ENCODE measurements at places on chromosomes 4 and X.

- no peak for DNase-seq
Observed at GRCh38 chrX:8748855-8749254, 16.9 kb upstream of the ANOS1 start.

DNA sequence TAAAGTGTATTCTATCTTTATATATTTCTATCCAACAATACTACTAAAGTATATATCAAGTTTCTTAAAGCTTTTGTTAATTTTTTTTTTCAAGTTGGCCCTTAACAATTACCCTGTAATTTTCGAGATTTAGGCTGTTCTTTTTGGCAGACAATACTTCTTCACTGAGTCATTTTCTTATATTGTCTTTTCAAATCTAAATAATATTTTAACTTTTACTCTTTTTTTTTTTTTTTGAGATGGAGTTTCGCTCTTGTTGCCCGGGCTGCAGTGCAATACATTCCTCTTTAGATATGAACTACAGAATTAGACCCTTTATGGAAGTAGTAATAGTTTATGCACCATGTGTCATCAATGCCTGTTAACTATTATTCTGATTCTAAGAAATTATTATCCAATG lies 120.7 kb downstream of the GLRA3 start:
- no peak for DNase-seq

- DNase-seq: no peak
Observed at GRCh38 chrX:10111364-10112148, 45.2 kb upstream of the CLCN4 start.

GRCh38 chrX:150293311-150294013 lies 69.7 kb upstream of the MAMLD1 start:
- DNase-seq: no peak

DNA sequence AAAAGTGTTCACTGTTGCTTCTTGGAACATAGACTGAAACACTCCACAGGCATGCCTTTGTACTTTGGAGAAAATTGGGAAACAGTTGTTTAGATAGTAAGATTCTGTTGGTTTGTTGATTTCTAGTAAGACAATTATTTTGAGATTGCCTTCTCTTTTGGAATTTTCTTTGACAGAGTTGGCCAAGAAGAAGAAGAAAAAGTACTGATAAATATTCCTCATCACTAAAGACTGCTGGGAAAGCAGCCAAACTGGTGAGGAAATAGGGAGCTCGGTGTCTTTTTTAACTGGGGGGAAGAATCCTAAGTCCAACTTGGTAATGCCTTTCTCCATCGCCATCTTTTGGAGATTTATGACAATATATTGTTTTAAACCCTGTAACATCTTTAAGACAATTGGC lies 370.7 kb downstream of the GPAT3 start:
- no peak for DNase-seq

- DNase-seq: no peak
Observed at GRCh38 chrX:47574547-47575301, 7.5 kb upstream of the TIMP1 start.

GRCh38 chr4:2395038-2395437 lies 23.4 kb downstream of the ZFYVE28 start:
- no peak for DNase-seq

- DNase-seq: no peak
Observed at GRCh38 chr4:111633663-111634266, 511.5 kb upstream of the FAM241A start.

DNA sequence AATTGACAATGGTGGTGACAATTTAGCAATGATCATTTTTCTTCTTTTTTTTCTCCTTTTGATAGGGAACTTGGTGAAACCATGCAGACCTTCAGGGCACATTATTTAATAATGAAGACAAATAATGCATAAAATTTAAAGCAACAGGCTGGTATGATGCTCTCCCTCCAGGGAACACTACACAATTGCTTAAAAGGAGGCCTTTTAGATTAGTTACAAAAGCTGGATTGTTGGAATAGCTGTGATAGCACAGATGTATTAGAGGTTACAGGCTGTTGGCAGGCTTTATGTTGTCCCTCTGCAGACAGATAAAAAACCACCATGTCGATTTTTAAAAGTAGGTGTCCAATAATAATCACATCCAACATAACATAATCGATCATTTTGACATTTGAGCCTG lies 307.0 kb downstream of the ADGRL3 start:
- no peak for DNase-seq

- no peak for DNase-seq
Observed at GRCh38 chr4:153531976-153532626, 65.9 kb downstream of the TMEM131L start.

GRCh38 chrX:77668391-77669237 lies 117.4 kb downstream of the ATRX start:
- DNase-seq: no peak

- no peak for DNase-seq
Observed at GRCh38 chr4:101678180-101678579, 112.3 kb upstream of the BANK1 start.

DNA sequence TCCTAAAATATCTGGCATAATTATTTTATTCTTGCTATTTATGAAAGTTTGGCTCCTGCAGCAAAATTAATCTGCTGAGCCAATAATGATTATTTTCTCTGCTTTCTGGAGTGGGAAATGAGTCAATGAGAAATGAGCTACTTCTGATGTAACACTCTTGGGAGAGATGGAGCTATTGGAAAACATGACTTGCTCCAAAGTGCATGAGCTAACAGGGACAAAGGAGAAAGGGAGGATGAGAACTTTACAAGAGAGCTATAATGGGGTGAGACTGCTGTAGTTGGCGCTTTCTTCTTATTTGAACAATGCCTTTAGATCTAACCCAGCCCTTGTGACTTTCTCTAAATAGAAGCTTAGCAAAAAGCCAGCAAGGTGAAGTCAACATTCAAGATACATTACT lies 615.1 kb downstream of the ANKRD50 start:
- no peak for DNase-seq

GRCh38 chrX:25869761-25870160 lies 268.4 kb upstream of the MAGEB18 start:
- DNase-seq: no peak

GRCh38 chr4:54784161-54784671 lies 126.5 kb downstream of the KIT start:
- DNase-seq: no peak

DNA sequence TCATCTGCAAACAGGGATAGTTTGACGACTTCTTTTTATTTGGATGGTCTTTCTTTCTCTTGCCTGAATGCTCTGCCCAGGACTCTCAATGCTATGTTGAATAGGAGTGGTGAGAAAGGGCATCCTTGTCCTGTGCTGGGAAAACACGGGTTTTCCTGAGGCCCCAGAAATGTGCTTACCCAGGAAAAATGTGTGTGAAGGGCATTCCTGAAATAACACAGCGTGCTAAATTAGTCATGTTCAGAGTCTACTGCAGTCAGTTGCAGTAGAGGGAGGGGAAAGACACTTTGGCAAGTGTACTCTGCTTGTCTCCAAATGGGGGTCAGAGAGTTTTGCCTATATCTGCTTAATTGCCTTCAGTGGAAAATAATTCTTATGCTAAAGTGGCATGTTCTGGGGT lies 153.9 kb downstream of the CCNG2 start:
- DNase-seq: no peak

DNA sequence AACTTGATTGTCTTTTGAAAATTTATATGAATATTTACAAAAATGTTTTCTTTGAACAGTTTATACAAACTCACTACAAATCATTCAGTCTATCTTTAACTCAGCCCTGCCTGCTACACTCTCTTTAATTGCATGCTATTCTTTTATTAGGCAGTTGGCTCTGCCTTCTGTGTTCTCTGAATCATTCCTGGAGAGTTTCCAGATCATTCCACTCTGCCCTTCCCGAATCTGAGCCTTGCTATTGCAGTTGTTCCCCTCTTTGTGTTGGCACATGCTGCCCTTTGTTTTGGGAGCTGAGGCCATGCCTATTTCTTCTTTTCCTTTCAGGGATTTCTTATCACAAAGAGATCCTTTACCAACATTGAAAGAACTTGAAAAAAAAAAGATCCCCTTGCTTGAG lies 8.7 kb upstream of the TECRL start:
- no peak for DNase-seq

DNA sequence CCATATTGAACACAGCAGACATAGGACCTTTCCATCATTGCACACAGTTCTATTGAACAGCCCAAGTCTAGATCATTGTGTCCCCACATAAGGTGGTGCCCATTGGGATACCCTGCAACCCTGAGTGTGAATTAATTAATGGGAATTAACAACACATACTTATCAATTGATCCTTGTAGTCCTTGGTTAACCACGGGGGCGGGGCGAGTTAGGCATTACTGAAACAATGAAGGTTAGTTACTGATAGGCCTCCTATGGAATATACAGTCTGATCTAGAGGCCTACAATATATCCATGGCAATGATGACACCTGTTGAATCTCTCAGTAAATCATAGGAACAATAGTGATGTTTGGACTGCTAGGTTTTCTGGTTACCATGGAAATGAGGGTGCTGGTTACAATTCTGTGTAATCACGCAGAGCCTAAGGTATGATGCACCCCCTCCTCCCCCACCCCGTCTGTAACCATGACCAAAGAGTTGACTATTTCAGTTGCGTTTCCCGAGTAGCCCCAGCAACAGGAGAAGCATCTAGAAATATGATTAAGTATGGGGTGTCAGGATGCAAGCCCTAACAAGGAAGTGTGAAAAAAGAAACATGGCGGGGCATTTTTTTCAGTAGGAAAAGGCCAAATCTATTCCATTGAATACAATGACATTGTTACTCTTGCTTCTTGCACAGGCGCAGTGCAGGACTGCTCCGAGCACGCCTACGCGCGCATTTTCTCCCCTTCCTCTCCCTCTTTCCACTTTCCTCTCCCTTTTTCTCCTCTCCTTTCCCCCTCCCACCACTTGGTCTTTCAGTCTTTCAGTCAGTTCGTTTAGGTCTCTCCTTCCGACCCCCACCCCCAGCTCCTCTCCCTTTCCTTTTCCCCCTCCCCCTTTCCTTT lies 677 bp upstream of the NONO start:
- DNase-seq: no peak

GRCh38 chrX:1126738-1127137 lies 85.7 kb downstream of the CRLF2 start:
- no peak for DNase-seq

DNA sequence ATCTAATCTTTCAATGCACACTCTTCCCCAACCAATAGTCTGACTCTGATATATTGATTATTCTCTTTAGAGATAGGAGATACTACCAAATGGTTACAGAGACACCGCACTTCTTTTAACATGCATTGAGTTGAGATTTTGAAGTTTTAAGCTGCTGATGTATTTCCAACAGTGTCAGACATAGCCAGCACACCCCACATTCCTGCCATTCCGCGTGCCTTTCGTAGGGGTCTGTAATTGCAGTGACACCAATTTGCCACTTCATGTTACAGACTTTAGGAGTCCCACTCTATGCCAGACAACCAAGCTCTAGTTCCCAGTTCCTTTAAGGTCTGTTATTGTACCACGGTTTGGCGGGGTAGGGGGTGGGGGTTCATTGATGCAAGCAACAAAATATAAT lies 618.2 kb upstream of the FRG1 start:
- DNase-seq: no peak

DNA sequence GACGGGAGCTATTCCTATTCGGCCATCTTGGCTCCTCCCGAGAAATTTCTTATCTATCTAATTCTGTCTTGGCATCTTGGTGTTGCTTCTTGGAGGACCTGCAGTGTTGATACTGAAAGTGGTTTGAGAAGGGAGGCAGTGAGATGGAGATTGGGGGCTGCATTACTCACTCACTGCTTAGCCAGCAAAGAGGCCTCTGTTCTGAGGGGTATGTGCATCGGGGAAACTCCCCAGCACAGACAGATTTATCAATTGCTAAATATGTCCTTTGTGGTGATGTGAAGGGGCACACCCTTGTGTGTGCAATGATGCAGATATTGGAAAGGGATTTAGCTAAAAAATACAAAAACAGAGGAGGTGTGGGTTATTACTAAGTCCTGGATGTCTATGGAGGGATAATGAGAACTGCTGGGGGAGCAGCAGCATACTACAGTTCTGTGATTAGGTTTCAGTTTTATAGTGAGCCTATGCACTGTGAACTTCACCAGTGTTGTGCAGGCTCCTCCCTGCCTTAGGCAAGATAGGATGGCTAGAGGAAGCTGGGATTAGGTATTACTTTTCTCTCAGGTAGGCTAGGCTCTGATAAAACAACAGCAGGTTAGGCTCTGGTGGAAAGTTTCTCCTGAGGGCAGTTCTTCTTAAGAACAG lies 279.0 kb downstream of the HS3ST1 start:
- no peak for DNase-seq

GRCh38 chrX:109992203-109992602 lies 10.7 kb upstream of the TMEM164 start:
- no peak for DNase-seq

- DNase-seq: no peak
Observed at GRCh38 chr4:122658818-122659295, 38.0 kb upstream of the IL21 start.

DNA sequence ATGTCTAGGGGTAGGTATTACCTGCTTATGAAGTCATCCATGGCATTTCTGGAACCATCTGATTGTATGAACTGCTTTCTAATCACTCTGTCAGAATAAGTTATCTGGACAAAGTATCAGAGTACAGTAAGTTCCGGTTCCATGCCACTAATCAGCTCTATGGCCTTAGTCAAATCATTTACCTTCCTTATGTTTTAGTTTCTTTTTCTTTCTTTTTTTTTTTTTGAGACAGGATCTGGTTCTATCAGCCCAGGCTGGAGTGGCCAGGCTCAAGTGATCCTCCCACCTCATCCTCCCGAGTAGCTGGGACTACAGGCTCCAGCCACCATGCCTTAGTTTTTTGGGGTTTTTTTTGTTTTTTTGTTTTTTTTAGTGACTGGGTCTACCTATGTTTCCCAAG lies 11.5 kb downstream of the XIAP start:
- no peak for DNase-seq

DNA sequence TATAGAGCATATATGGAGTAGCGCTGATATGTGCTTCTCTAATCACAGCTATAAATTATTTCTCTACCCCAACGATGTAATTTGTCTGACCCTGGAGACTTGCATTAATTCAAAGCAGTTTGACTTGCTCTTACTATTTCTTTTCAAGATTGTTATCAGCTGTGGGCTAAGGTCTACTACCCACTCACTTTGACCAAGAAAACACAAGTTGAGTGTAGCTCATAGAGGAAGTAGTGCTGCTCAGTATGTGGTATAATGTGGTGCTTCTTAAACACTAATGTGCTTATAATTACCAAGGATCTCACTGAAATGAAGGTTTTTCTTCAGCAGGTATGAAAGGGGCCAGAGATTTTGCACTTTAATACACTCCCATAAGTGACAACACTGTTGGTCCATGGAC lies 70.1 kb downstream of the INPP4B start:
- DNase-seq: no peak

DNA sequence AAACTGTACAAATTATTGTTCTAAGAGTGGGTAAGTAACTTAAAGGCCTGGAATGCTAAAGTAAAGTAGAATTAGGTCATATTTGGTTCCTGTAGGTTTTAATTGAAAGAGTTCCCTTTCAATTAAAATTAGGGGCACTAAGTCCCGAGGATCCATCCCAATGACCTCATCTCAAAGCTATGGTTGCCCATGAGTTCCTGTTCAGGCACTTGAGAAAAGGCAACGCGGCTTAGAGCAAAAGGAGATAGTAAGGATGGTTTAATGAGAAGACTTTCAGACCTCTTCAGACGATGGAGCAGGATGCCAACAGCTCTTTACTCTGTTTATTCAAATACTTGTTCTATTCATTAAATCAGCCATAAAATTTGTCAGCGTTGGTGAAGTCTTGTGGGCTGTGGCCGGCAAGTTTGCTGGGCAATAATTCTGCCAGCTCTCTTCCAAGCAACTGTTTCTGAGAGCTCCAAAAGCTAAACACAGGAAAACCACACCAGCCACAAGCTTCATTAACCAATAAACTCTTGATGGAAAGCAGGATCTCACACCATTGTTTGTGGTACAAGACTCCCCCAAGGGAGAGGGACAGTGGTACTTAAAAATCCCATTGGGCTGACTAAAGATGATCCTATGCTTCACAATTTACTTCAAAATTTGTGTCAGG lies 167.4 kb downstream of the COL4A6 start:
- DNase-seq: no peak

All from cortex of kidney (tissue), 1 donor.